Stimulated activated CD4-positive, alpha-beta T cell treated with anti-CD3 and anti-CD28 coated beads, TNF-alpha, amount 100 ng/mL, for 4 hours (primary cell): ENCODE measurements at places on chromosomes 11 and 22.

GRCh38 chr11:40273192-40273732, 1186.2 kb downstream of the LRRC4C start:
- DNase-seq = no peak

DNA sequence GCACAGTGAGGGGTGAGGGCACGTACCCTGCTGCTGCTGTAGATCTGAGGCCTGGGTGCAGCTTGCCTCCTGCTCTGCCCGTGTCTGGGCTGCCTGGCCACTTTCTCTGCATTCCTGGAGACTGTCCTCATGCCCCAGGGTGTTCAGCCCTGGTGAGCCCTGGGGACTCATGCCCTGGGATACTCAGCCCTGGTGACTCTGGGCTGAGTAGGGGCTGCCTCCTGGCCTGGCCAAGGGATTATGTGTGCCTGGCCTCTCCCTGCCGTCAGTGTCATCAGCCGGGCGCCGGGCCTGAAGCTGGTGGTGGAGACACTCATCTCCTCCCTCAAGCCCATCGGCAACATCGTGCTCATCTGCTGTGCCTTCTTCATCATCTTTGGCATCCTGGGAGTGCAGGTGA, 94.7 kb downstream of the CACNA1I start:
- DNase-seq = no peak

DNA sequence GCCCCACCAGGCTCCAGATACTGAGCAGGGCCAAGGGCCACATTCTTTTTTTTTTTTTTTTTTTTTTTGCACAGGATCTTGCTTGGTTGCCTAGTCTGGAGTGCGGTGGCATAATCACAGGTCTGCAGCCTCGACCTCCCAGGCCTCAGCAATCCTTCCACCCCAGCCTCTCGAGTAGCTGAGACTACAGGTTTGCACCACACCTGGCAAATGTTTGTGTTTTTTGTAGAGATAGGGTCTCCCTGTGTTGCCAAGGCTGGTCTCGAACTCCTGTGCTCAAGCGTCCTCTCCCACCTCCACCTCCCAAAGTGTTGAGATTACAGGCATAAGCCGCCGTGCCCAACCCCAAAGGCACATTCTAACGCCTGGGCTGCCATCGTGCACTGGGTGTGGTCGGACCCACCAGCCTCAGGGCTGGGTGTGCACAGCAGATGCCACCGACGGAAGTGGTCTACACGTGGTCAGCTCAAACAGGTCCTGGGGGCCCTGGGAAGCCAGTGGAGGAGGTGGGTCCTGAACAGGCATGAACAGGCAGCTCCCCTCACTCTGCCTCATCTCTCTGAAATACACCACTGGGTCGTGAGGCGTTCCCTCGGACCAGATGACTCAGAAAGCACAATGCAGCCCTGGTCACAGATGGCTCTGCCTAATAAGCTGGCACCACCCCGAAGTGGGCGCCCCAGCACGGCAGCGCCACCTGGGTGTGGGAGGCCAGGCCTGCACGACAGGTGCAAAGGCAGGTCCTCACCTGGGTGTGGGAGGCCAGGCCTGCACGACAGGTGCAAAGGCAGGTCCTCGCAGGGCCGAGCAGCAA, 5.1 kb upstream of the B4GALNT4 start:
- peak; percentile 35 for DNase-seq

- no peak for DNase-seq
Observed at GRCh38 chr11:42296910-42297309, 837.5 kb upstream of the LRRC4C start.
